ENCODE measurements at places on chromosomes 5 and 9.

DNA sequence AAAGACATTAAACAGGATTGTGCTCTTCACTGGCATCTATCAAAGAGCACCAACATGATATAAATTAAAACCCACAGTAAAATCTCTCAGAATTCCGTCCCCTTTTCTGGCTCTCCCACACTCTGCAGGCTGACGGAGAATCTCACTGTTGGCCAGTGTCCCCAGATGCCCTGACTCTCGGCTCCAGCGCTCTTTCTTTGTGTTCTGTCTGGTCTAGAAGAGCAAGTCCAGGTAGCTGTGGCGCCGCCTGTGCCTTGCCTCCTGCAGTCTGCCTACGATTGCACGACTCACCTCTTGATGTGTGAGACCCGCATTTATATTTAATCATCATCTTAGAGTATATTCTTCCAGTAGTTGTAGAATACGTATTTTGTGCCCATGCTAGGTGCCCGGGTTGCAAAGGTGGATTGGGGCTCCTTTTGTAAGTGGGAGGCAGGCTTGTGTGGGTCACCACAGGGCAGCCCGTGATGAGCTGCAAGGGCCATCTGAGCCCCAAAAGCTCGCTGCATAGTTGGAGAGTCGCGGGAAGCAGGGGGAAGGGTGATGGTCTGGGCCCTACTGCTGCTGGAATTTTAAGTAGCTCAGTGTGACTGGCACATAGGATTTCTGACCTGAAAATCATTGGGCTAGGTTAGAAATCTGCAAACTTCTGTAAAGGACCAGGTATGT, 55.6 kb downstream of the EHMT1 start:
- no peak for DNase-seq

GRCh38 chr5:115575167-115576070, 26.9 kb downstream of the TICAM2 start:
- no peak for DNase-seq

DNA sequence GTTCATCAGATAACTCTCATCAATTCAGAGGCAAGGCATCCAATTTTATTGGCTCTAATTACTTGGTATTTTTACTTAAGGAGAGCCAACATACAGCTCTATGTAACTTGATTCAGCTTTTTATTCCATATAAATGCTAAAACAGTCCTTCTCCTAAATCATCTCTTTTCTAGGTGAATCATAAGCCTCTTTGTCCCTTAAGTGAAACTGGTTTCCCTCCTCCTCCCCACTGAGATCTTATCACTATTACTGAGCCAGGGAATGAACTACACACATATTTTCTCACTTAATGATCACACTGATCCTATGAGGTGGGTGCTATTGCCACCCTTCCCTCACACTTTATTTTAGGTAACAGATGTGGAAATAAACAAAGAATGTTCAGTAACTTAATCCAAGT, 1143.8 kb downstream of the MAT2B start:
- no peak for DNase-seq

DNA sequence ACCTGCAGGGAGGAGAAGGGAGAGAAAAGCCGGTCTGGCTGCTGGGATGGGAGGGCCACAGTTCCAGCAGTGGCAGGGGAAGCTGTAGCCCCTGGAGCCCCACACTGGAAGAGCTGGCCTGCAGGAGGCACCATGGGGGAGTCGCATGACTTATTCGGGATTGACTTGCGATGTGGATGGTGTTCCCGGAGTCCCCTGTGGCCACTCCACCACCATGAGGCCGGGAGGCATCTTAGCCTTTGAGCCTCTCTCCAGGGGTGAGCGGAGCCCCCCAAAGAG, 92.0 kb downstream of the KCNT1 start:
- DNase-seq: no peak

DNA sequence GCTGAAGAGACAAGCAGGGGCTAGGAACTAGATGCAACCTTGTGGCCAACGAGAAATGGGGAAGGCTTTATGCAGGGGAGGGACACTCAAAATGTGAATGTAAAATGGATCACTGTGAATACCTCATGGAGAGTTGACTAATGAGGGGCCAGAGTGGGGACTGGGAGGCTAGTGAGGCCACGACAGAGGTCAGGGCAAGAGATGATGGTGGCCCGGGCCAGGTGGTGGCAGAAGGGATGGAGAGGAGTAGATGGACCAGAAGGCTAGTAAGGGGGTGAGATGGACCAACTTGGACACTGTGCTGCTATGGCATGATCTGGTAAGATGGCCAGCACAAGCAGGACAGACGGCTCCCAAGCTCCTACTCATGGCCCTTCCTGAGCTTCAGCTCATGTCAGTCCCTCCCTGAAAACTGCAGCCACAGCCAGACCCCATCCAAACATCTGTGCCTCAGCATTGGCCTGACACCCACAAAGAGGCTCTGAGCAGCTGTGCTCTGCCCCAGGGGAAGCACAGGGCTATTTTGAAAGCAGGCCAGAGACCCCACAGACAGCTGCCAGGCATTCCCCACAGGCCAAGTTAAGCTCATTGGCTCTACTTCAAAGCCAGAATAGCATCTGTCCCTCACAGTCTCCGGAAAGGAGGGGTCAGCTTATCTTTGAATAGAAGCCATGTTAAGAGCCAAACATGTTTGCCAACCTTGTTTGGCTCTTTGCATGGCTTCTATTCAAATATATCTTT, 22.1 kb downstream of the P4HA2 start:
- no peak for DNase-seq

GRCh38 chr5:53008751-53009150, 19.6 kb downstream of the ITGA2 start:
- DNase-seq: peak; percentile 31

- no peak for DNase-seq
These were observed 9.2 kb downstream of the C9orf85 start for GRCh38 chr9:71920456-71921189.

- DNase-seq: no peak
These were observed 40.8 kb upstream of the KCNV2 start for GRCh38 chr9:2676466-2676865.

DNA sequence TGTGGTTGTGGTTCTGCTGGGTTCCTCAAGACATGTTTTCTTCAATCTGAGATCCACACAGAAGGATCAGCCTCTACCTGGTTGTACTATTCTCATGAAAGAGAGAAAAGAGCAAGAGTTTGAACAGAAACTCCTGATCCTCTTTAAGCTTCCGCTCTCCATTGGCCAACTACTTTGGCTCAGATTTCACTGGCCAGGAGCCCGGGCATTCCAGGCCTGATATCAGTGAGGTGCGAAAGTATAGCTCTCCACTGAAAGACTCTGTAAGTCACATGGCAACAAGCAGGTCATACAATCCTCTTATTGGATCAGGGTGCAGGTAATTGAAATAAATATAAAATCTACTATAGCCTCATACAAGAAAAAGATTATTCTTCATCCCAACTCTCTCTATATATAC, 920.5 kb downstream of the TLE4 start:
- DNase-seq: no peak

DNA sequence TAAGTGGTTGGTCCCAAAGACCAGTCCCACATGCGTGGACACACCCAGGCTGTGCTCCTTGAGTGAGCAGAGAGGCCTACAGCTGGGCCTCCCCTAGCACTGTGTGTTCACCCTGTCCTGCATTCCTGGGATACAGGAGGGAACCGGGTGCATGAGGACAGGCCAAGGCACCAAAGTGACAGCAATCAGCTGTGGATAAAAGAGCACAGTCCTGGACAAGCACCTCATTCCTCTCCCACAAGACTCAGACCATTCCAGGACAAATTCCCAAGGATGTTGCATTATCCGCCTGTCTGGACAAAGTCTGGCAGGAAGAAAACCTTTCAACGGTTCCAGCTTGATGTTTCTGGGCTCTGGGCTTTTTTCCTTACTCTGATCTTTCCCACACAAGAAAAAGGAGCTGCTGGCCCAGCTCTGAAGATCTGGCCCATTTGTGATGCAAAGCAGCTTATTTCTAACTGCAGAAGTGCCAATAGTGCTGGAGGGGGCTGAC, 273.2 kb downstream of the ENC1 start:
- no peak for DNase-seq

DNA sequence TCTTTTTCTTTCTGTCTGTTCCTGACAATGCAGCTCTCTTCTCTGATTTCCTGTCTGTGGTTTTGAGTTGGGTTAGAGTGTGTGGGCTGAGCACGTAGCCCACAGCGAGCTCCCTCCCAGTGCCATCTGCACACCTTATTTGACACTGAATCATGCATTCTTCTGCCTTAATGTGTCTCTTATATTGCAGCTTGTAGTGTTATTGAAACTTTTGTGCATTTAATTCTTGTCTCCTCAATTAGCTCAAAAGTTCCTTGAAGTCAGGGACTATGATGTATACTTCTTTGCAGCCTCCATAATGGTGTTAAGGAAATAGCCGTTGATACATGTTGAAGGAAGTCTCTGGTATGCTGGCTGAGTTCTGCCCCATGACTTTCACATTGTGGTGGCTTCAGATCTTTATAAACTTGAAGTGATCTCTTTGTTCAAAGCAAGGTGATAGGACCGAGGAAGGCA, 576.2 kb upstream of the CLINT1 start:
- peak; percentile 46 for DNase-seq

DNA sequence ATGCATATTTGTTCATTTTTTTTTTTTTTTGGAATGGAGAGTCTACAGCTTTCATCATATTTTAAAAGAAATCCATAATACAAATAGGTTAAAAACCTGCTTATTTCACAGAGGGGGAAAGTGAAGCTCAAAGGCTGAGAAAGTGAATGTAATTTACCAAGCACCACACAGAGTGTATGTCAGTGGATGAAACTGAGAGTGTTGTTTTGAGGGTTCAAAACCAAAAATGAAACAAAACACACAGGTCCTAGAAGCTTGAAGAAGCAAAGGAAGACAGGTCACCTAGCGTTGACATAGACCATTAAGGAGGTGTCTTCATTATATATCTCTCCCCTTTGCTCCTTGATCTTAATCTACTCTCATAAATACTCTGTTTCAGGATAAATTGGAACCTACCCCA, 7.5 kb downstream of the NMUR2 start:
- no peak for DNase-seq

DNA sequence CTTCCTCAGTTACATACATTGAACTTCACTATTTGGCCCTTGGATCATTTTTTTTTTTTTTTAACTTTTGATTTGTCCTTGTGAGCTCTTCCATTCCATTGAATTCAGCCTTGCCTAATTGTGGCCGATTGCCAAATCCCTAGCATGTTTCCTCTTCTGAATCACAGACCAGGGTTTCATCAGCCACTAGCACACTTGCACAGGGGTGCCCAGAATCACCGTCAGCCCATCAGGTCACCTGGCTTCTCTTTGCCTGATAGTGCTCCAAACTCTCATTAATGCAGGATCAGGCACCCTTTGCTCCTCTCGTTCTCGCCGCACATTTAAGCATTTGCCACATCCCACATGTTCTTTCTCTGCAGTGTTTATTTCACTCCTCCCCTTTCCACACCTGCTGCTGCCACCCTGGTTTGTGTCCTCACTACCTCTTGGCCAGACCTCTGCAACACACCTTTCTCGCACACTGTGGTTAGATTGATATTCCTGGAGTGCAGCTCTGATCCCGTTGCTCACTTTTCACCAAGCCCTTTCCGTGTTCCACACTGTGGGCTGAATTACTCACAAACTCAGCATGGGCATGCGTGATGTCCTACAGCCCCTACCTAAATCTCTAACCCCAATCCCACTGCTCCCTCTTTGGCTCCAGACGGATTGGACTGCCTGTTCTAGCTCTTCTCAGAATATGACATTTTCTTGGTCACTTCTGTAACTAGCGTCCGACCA, 9.8 kb downstream of the PIK3R1 start:
- DNase-seq: no peak

All from stimulated activated CD4-positive, alpha-beta T cell treated with anti-CD3 and anti-CD28 coated beads, Interleukin-2, amount 100 ng/mL, for 24 hours (primary cell).